Stimulated activated naive CD8-positive, alpha-beta T cell treated with anti-CD3 and anti-CD28 coated beads, Interleukin-15, Interleukin-2, amounts not matched to agents 100 U/mL and 50 U/mL, for 24 hours (primary cell): ENCODE measurements at places on chromosomes 7 and 10.

GRCh38 chr10:4355350-4355749 lies 470.7 kb upstream of the AKR1E2 start:
- DNase-seq: no peak

DNA sequence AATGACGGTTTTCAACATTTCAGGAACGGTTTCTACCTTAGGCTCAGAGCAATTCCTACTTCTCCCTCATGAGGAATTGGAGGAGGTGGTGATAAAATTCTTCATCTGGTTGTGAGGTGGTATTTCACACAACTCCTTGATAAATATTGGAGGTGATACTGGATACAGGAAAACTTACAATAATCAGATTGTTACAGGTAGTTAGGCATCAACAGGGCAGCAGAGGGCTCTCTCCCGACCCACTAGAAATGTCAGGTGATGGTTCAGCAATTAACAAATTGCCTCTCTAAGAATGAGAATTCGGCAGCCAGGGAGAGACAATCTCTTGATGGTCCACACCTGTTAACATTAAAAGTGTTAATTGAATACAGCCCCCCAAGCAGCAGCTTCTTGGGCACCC lies 22.6 kb downstream of the ZNF786 start:
- no peak for DNase-seq

GRCh38 chr7:77989981-77990566 lies 191.5 kb downstream of the PHTF2 start:
- DNase-seq: peak; percentile 11

DNA sequence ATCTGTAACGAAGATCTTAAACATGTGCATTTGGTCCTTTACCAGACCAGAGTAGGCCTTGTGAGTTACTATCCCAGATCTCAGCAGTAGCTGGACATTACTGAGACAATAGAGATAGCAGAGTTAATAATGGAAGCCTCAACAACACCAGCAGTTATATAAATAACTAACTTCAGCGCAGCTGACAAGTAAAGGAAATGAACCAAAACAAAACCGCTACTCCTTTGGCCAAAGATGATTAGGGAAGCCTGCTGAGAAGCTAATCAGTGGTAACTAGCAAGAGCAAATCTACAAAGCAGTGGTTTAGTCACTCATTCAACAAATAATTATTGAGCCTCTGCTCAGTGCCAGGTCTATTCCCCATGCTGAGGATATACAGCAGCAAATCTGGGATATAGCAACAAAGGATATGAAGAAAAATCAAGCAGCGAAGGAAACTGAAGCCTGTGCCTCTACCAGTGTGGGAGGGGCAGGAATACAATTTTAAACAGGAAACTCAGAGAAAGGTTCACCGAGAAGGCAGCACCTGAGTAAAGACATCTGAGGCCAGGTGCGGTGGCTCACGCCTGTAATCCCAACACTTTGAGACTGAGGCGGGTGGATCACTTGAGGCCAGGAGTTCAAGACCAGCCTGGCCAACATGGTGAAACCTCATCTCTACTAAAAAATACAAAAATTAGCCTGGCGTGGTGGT lies 103.6 kb downstream of the ELMO1 start:
- no peak for DNase-seq

GRCh38 chr7:88184848-88185304 lies 35.0 kb downstream of the SRI start:
- peak; percentile 12 for DNase-seq

- no peak for DNase-seq
Observed at GRCh38 chr10:17951868-17952371, at the start of gene SLC39A12. SLC39A12 (plus strand) TSS chr10:17951918; CDS start chr10:17953277, 1,359 bp downstream.

DNA sequence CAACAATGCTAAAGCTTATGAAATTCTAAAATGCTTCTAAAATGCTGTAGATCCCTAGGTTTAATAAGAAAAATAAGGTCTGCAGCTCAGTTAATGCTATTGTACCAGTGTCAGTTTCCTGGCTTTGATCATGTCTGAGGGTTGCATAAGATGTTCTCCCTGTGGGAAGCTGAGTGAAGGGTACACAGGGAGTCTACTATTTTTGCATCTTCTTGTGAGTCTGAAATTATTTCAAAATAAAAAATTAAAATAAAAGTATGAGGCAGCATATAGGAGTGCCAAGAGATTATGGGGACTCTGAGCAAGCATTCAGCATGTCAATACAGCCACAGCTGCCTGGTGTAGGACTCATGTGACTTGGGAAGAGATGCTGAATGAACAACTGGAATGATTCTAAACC lies 14.7 kb downstream of the CHST15 start:
- DNase-seq: no peak

- no peak for DNase-seq
Observed at GRCh38 chr10:69892816-69893215, 91.1 kb downstream of the COL13A1 start.
